Cardiac muscle cell (in vitro differentiated cells and primary cell): ENCODE measurements at places on chromosomes 6 and 20.

- no peak for DNase-seq
Measured at GRCh38 chr20:396619-397431, 11.3 kb upstream of the RBCK1 start.

- peak; percentile 51 for DNase-seq
Measured at GRCh38 chr6:149079911-149080491, 237.5 kb upstream of the TAB2 start.

GRCh38 chr6:21508753-21509152 lies 84.8 kb upstream of the SOX4 start:
- no peak for DNase-seq

DNA sequence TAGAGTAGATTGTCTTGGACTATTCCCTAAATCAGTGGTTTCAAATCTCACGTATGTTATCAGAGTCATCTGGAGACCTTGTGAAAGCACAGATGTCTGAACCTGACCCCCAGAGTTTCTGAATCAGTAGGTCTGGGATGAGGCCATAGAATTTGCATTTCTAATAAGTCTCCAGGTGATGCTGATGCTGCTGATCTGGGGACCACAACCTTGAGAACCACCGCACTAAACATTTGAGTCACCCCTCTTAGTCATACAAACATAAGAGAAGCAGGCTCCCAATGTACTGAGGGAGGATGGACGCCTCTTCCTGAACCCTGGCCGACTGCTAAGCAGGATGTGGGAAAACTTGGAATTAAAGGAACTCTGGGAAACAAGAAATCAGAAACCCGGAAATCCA lies 187.8 kb upstream of the PRDM1 start:
- DNase-seq, result no peak

DNA sequence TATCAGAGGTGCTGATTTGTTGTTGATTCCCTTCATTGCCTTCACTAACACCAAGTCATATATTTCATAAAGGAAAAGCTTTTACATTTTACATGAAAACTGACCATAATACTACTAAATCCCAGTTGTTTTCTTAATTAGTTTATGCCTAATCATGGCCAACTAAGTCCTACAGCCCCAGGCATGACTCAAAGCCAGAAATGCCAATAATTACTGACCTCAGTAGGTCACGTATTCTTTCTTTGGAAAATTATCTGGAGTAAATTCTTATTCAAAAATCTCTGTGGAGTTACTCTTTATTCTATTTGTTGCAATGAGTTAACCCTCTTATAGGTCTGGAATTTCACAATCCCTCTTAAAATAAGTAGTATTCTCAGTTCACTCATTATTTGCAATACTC lies 13.5 kb upstream of the MYB start:
- no peak for DNase-seq

- no peak for DNase-seq
Measured at GRCh38 chr6:88641178-88641903, 322.1 kb downstream of the RNGTT start.

DNA sequence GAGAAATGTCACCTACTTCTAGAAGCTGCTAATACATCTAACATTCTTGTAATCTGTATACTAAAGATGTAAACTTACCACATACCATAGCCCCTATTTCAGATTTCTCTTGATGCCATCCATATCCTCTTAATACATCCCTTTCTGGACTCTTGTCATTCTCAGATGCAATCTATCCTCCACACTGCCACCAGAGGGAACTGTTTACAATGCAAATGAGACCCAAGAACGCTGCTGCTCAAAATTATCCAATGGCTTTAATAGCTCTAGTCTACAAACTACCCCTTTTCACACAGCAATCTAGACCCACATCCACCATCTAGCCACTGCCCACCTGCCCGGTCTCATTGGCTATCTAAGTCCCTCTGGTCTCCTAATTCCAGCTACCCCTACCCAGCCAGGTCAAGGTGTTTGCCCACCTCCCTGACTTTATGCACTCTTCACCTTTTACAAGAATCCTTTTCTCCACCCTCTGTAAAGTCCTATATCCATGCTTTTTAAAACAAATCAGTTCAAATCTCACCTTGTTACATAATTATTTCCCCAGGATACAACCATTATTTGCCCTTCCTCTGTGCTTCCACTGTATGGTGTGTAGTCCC lies 14.8 kb downstream of the FAXC start:
- peak; percentile 57 for DNase-seq

DNA sequence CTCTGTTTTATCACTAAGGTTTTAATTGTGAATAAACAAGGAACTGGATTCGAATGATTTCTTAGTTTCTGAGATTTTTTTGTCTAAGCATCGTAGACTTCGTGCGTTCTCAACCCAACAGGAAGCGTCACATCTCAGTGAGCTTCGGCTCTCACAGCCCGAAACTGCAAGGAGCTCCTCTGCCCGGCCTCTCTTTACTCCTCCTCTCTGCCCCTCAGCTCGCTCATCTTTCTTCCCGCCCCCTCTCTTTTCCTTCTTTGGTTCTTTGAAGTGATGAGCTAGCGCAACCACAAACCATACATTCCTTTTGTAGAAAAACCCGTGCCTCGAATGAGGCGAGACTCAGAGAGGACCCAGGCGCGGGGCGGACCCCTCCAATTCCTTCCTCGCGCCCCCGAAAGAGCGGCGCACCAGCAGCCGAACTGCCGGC lies 480 bp upstream of the NT5E start:
- DNase-seq, result peak; percentile 76

DNA sequence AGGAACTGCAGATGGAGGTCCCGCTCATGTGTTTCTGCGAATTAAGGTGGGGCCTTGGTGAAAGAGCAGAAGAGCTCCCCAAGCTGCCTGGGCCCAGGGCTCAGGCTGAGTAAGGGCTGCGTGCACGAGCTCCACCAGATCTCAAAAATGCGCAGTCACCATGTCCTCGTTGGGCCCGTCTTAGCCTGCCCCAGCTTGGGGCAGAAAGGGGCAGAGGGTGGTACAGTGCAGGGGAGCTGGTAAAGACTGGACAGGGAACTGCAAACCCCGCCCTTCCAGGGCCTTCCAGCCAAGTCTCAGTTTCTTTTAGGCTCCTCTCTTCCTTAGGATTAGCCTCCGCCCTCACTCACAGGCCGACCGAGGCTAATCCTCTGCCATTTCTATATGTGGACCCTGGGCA lies 101.6 kb downstream of the FOXF2 start:
- DNase-seq, result no peak

DNA sequence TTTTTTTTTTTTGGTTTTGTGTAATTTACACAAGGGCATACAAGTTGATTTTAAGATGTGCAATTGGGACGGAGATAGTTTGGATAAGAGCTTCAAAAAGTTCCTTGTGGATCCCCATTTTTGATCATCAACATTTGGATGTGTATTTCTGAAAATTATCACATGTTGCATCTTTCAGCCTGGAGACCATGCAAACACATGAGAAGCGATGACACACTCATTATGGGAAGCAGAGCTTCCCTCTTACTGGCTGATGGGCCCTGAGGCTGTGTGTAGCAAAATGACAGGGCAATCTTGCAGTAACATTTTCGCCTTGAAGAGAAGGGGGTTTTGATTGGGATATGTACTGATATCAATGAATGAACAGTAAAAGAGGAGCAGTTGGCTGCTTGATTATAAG lies 22.0 kb upstream of the RIPK1 start:
- no peak for DNase-seq
